ENCODE measurements at places on chromosomes 2 and 18.

GRCh38 chr2:71530641-71531332, 77.4 kb downstream of the DYSF start:
- peak; percentile 62 for DNase-seq

DNA sequence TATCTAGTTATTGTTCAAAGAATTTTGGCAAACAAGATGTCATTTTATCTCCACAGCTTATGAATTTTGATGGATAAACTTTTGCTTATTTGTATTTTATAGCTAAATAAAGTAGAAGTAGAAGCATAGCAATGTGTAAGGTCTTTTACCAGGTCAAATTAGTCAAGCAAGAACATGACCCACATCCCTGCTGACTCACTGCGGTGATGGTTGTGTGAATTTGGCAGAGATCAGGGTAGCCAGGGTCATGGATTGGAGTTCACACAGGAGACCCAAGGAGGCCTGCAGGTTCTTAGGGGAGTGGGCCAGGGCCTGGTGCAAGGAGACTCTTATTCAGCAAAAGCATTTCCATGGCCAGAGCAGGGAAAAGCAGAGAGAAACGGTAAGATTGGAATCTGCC, 18.7 kb downstream of the SP140 start:
- no peak for DNase-seq

- DNase-seq, result no peak
Measured at GRCh38 chr18:70337139-70337972, 48.5 kb downstream of the SOCS6 start.

- DNase-seq, result no peak
Measured at GRCh38 chr18:48853588-48853987, 97.2 kb downstream of the SMAD7 start.

GRCh38 chr18:78679031-78679430, 300.6 kb upstream of the SALL3 start:
- no peak for DNase-seq

- DNase-seq, result no peak
Measured at GRCh38 chr2:154713675-154714074, 15.2 kb downstream of the KCNJ3 start.

DNA sequence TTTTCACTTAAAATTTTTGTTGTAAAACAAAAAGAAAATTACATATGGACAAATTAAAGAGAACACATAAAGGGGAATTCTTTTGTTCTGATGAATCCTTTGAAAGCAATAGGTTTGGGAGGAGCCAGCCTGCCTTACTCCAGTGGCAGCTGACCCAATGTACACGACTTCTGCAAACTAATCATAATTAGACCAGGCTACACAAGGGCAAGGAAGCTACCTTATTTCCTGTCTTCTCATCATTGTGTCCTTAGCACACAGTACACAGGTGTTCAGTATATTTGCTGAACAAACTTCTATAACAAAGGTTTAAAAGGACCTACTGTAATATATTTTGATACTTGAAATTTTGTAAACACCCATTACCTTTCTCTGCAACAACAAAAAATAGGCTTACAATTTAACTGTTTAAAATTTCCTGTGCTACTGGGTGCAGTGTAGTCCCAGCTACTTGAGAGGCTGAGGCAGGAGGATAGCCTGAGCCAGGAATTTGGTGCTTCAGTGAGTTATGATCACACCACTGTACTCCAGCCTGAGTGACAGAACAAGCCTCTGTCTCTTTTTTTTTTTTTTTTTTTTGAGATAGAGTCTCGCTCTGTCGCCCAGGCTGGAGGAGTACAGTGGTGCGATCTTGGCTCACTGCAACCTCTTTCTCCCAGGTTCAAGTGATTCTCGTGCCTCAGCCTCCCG, 18.9 kb downstream of the KCNG3 start:
- DNase-seq, result no peak

Measured in KBM-7 (cell line).